HFFc6 (cell line): ENCODE measurements at places on chromosomes 16 and 17. TPM values are rescaled to one million over a fixed set of nuclear protein-coding genes. Genes with fewer than 3 reads are reported as not detected.
A peak's percentile ranks its signal among the peaks of the same experiment; 100 is the strongest.

Gene PRSS36
- total RNA-seq: 0.40 to 0.81 TPM (median 0.50 TPM) in 3 replicates

Gene KRTAP4-5
- total RNA-seq: not detected in 3 replicates

Gene GAN
- 6.4 to 9.1 TPM (median 8.1 TPM) in 3 replicates for total RNA-seq

Gene ELOB
- 356 to 467 TPM (median 368 TPM) in 3 replicates for total RNA-seq

Gene TBC1D3I
- 0.24 TPM in 1 of 3 replicates, not detected in the others for total RNA-seq

Gene TBC1D24
- total RNA-seq: 18.6 to 29.7 TPM (median 28.8 TPM) in 3 replicates

Gene C17orf107
- 0.79 to 1.3 TPM (median 1.1 TPM) in 3 replicates for total RNA-seq

Gene GAST
- not detected in 3 replicates for total RNA-seq

Gene CCL4
- not detected in 3 replicates for total RNA-seq

Gene KRT15
- 6.1 to 8.6 TPM (median 7.7 TPM) in 3 replicates for total RNA-seq

Gene DCTPP1
- total RNA-seq: 26.8 to 37.4 TPM (median 29.4 TPM) in 3 replicates

Gene BRIP1
- total RNA-seq: 4.6 to 8.5 TPM (median 8.4 TPM) in 3 replicates

GRCh38 chr16:2093793-2094192, 41.9 kb downstream of the PKD1 start:
- DNase-seq: no peak

- peak; percentile 55 for DNase-seq
These were observed 35.5 kb downstream of the ADCY7 start for GRCh38 chr16:50301626-50302471.

DNA sequence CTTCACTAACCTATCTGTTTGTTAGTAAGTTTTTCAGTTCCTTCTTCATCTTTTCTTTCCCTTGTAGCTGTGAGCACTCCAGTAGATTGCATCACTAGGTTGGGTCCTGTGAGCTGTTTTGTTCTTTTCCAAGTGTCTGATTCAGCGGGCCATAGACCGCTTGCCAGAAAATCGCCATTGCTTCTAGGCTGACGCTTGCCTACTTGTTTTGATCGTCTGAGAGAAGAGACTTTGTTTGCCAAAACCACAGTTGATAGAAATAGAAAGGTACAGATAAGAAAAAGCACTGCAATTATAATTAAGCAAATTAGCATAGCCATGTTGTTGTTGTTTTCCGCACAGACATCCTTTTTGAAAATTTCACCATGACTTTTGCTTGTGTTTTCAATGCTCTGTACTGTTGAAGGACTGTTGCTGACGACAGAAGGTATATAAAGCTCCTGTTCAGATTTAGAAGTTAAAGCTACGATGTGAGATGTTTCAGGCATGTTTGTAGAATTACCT, 3.1 kb downstream of the EVI2A start:
- DNase-seq: peak; percentile 7

GRCh38 chr16:3101841-3102470, 2.9 kb upstream of the ZSCAN10 start:
- DNase-seq: no peak

DNA sequence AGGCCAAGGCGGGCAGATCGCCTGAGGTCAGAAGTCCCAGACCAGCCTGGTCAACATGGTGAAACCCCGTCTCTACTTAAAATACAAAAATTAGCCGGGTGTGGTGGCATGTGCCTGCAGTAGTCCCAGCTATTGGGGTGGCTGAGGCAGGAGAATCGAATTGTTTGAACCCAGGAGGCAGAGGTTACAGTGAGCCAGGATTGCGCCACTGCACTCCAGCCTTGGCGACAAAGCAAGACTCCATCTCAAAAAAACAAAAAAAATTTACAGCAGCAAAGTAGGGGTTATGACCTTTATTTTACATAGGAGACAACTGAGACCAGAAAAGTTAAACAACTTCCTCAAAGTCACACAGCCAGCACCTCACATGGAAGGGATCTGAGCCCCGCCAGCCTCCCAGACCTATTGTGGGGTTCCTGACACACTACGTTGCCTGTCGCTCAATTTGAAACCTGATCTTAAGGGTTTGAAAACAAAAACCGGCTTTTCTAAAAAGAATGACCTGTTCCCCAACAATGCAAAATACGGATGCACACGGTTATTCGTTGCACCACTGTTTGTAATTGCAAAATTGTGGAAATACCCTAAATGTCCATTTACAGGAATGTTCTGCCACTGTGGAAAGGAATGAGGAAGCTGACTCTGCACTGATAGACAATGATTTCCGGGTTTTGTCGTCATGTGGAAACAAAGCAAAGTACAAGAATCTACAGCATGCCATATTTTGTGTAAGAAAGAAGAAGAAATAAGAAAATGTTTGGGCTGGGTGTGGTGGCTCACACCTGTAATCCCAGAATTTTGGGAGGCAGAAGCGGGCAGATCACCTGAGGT, 77.2 kb downstream of the CNGB1 start:
- peak; percentile 74 for DNase-seq

DNA sequence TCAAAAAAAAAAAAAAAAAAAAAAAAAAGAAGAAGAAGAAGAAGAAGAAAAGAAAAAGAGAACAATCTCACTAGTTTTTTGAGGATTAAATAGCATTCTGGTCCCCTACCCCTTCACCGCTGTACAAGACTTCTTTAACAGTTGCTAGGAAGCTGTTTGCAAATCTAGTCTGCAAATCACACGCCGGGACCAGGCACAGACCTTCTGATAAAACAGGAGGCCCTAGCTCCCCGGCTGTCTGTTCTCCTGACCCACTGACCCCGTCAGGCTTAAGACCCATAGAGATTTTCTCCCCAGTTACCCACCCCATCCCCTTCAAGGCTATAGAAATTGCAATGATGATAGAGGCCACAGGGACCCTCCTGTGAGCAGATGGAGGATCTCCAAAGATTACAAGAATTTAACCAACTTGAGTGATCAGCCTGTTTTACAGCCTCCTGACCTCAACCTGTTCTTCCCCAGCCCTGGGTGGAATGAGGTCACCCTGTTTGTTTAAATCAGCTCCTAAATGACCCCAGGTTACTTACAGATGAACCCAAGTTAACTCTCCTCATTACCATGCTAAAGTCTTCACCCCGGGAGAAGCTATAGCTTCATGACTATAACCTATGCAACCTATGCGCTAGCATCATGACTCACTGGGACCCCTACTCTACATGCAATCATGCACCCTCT, 11.8 kb upstream of the SULT1A1 start:
- no peak for DNase-seq

- no peak for DNase-seq
These were observed 257.6 kb downstream of the PARN start for GRCh38 chr16:14372471-14372870.

GRCh38 chr16:55469821-55470532, 9.0 kb upstream of the MMP2 start:
- DNase-seq: no peak

DNA sequence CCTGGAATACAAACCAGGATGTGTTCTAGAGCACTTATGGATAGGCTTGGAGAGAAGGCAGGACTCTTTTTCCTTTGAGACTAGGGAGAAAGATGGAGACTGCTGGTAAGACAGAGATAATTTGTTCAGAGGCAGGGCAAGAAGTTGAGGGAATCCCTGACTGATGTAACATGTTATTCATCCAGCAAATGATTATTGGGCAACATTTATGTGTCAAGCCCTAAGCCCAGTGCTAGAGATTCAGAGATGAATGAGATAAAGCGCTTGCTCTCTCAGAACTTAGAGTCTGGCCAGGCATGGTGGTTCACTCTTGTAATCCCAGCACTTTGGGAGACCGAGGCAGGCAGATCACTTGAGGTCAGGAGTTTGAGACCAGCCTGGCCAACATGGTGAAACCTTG, 47.8 kb upstream of the NUFIP2 start:
- DNase-seq: peak; percentile 19

GRCh38 chr16:64012166-64012565, 1109.7 kb downstream of the CDH11 start:
- no peak for DNase-seq

- DNase-seq: peak; percentile 78
These were observed 671.7 kb downstream of the CDH11 start for GRCh38 chr16:64450177-64450576.

DNA sequence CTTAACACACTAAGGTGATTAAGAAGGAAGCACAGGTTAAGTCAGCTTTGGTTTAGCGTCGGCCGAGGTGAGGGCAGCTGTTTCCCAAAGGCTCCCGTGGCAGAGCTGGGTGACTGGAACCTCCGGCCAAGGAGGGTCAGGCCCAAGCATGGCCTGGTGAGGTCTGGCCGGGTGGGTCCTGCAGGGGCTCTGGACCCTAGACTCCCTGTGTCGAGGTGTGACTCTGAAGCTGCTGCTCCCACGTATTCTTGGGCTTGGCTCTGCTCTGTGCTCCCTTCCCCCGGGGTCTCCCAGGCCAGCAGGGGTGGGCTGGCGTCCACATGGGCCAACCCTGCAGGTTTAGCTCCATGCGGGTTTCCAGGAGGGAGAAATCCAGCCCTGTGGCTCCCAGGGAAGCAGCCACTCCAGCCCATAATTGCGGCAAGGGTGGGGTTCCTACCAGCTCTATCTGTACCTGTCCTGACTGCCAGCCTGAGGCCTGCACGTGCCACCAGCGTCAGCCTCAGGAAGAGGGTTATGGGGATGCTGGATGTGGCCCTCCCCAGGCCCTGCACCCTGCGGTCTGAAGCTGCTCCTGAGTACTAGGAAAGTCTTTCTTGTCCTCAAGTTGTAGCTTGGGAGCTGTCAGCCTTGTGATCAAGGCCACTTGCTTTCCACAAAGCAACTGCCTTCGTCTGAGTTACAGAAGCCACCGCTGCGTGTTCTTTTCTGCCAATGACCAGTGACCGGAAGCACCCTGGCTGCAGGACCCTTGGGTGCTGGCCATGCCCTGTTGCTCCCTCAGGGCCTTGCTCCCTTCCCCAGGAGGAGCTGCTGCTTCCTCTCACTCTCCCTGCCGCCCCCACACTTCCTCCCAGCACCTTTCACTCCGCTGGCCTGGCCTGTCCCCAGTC, 4.8 kb downstream of the CDK5R1 start:
- no peak for DNase-seq

GRCh38 chr16:55615071-55615470, 40.7 kb upstream of the SLC6A2 start:
- no peak for DNase-seq

DNA sequence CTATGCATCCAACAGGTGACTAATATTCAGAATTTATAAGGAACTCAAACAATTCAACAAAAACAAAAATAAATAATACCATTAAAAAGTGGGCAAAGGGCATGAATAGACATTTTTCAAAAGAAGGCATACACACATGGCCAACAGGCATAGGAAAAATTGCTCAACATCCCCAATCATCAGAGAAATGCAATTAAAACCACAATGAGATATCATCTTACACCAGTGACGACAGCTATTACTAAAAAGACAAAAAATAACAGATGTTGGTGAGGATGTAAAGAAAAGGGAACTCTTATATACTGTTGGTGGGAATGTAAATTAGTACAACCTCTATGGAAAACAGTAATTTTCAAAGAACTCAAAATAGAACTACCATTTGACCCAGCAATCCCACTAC, 250.4 kb upstream of the N4BP1 start:
- DNase-seq: no peak

- DNase-seq: peak; percentile 56
These were observed 31.5 kb downstream of the RBL2 start for GRCh38 chr16:53465606-53466280.

GRCh38 chr17:32191306-32191705, 49.0 kb downstream of the RHOT1 start:
- DNase-seq: peak; percentile 52

DNA sequence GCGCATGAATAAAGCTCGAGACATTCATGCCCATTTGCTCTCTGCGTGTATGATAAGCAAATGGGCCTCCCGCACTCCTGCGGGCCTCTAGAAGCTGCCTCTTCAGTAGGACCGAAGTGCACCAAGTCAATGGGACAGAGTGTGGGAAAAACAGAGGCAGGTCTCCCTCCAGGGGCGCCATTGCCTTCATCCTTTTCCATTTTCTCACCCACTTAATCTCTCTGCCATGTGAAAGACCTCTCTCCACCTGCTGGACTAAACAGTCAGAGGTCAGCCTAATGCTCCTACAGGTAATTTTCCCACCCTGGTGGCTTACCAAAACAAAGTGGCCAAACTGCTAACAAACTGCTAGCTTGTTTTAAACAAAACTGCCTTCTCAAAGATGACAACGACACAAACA, 210.9 kb downstream of the ZFHX3 start:
- no peak for DNase-seq

- no peak for DNase-seq
These were observed 1.1 kb downstream of the GLIS2 start for GRCh38 chr16:4316864-4317531.

DNA sequence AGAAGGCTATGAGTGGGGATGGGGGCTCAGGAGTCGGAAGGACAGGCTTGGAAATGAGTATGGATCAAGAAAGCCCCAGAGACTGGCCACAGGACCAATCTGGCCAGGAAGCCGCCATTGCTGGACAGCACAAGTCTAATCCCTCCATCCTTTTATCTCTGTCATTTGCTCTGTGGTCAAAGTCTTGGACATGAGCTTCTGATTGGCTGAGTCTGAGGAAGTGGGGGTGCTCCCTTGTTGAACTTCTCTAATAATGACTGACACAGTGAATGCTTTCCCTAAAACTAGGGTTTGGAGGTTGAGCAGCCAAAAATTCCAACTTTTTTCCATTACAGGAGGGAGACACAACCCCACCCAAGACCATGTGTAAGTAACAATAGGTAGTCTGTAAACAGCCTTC, 97.4 kb downstream of the MARF1 start:
- DNase-seq: no peak

- no peak for DNase-seq
These were observed 268.3 kb upstream of the MAF start for GRCh38 chr16:79868841-79869240.

DNA sequence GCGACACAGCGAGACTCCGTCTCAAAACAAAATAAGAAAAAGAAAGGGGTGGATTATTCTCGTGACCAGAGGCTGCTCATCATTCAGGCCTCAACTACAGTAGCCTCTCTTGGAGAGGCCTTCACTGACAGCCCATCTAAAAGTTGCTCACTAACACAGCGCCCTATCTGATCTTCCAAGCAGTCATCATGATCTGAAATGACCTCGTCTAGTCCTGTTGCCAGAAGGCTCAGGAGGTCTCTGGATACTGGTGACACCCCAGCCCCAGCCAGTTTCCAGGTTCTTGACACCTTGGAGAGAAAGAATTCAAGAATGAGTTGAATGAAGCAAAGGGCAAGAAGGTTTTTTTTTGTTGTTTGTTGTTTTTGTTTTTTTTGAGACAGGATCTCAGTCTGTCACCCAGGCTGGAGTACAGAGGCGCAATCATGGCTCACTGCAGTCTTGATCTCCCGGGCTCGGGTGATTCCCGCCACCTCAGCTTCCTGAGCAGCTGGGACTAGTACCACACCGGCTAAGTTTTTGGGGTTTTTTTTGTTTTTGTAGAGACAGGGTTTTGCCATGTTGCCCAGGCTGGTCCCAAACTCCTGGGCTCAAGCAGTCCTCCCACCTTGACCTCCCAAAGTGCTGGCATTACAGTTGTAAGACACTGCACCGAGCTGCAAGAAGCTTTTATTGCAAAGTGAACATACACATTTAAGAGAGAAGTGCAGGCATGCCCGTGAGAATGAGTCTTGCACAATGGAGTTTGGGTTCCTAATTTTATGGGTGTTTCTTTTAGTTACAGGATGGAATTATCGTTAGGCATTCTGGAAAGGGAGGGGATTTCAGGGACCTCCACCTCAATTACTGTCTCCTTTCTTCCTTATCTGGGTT, 2.7 kb upstream of the ZC3H7A start:
- no peak for DNase-seq

DNA sequence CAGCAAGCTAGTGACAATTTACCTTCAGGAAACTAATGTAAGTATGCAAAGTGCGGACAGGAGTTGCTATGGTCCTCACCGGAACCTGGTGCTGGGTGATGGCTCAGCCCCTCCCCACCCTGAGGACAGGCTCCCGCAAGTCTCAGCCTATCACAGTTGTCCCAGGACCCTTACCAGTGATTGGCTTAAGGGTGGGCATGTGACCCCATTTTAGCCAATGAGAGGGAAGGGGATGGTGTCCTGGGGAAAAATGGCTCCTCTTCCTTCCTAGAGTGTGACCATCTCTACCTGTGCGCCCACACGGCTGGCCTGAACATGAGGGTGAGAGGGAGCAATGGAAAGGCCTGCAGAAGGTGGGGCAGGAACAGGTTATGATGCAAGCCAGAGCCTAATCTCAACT, 80.4 kb downstream of the C16orf78 start:
- DNase-seq: no peak
